ENCODE measurements at places on chromosomes 11 and 22. TPM values are rescaled to one million over a fixed set of nuclear protein-coding genes. Genes with fewer than 3 reads are reported as not detected.
A peak's percentile ranks its signal among the peaks of the same experiment; 100 is the strongest.

Gene MFRP
- not detected for total RNA-seq

DNA sequence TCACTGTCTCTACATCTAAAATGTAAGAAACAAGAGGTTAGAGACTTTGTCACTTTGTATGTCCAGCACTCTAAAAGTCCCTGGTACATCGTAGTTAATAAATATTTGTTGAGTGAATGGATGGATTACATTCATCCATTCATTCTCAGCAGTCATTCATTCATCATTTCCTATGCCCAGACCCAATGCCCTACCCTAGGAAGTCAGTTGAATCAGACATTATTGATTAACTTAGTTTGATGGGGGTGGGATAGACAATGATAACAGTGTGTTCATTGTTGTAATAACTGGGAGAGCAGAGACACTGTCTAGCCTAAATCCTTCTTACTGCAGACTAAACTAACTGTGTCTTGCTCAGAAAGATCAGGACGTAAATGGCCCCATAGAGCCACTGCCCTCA, 1.2 kb upstream of the CENPM start:
- H3K4me1 ChIP-seq, result peaks cover 27% of the 10 kb centered on the region
- no peak overlapping the region for H3K27ac ChIP-seq
- DNase-seq, result no peak
- peaks cover 9% of the 10 kb centered on the region for H3K36me3 ChIP-seq
- no peaks in the 10 kb centered on the region for H3K27me3 ChIP-seq

- H3K27me3 ChIP-seq, result no peaks in the 10 kb centered on the region
- H3K4me3 ChIP-seq, result no peak overlapping the region
- no peak for DNase-seq
- peaks cover 19% of the 10 kb centered on the region for H3K4me1 ChIP-seq
- no peaks in the 10 kb centered on the region for H3K36me3 ChIP-seq
Measured at GRCh38 chr11:120130176-120130980, 7.5 kb downstream of the TRIM29 start.

Gene LIN7C
- 26.6 TPM for total RNA-seq

DNA sequence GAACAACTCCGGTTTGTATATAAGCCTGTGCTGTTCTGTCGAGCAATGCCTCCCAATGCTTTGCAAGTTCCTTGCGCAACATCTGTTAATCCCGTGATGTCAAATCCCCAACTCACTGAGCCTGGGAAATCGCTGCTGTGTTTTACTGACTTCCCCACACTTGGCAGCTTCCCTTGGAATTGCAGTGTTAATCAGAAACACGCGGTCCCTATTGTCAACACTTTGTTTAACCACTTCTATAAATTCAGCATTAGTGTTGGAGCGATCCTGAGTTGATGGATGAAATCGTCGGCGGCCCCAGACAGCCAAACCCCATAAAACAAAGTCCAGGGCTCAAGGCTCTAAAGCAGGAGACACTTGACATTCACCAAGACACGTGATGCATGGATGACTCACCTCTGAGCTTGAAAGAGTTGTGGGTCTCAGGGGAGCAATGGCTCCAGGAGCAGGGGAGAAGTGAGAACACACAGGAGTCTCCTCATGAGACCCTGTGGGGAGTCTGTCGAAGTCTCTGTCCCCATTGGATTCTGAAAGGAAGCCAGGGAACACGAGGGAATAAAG, 555.3 kb downstream of the MIAT start:
- no peaks in the 10 kb centered on the region for H3K36me3 ChIP-seq
- no peak overlapping the region for H3K4me3 ChIP-seq
- no peaks in the 10 kb centered on the region for H3K4me1 ChIP-seq
- no peak overlapping the region for H3K27ac ChIP-seq
- H3K27me3 ChIP-seq, result peaks cover 12% of the 10 kb centered on the region

- H3K4me1 ChIP-seq, result peaks cover 5% of the 10 kb centered on the region
- H3K36me3 ChIP-seq, result peaks cover 25% of the 10 kb centered on the region
- no peaks in the 10 kb centered on the region for H3K27me3 ChIP-seq
- H3K4me3 ChIP-seq, result no peak overlapping the region
Measured at GRCh38 chr22:37959231-37959825, 5.8 kb downstream of the POLR2F start.

Gene FAM168A
- 27.8 TPM for total RNA-seq

GRCh38 chr11:44766112-44766971, 39.6 kb downstream of the TSPAN18 start:
- H3K4me3 ChIP-seq, result no peak overlapping the region
- H3K36me3 ChIP-seq, result no peaks in the 10 kb centered on the region
- no peaks in the 10 kb centered on the region for H3K4me1 ChIP-seq
- no peak overlapping the region for H3K27ac ChIP-seq
- peaks cover 31% of the 10 kb centered on the region for H3K27me3 ChIP-seq

- H3K27ac ChIP-seq, result no peak overlapping the region
- peaks cover 35% of the 10 kb centered on the region for H3K36me3 ChIP-seq
- H3K27me3 ChIP-seq, result no peaks in the 10 kb centered on the region
- no peak overlapping the region for H3K4me3 ChIP-seq
Measured at GRCh38 chr22:31087744-31088215, 6.7 kb downstream of the SMTN start.

Gene FOSL1
- 656 TPM for total RNA-seq

GRCh38 chr11:116300232-116300631, 472.6 kb downstream of the BUD13 start:
- H3K27me3 ChIP-seq, result no peaks in the 10 kb centered on the region
- H3K36me3 ChIP-seq, result no peaks in the 10 kb centered on the region
- DNase-seq, result no peak
- H3K4me3 ChIP-seq, result no peak overlapping the region
- no peak overlapping the region for H3K27ac ChIP-seq
- no peaks in the 10 kb centered on the region for H3K4me1 ChIP-seq

- peaks cover 33% of the 10 kb centered on the region for H3K27me3 ChIP-seq
- H3K27ac ChIP-seq, result no peak overlapping the region
- no peak for DNase-seq
- H3K36me3 ChIP-seq, result no peaks in the 10 kb centered on the region
- peak overlapping the region; percentile 91 for H3K4me3 ChIP-seq
Measured at GRCh38 chr11:7514099-7514591, 346 bp downstream of the PPFIBP2 start.

Gene LRRC74B
- not detected for total RNA-seq

GRCh38 chr11:124307093-124307492, 6.7 kb downstream of the OR8D1 start:
- peaks cover 8% of the 10 kb centered on the region for H3K27me3 ChIP-seq
- H3K4me1 ChIP-seq, result peaks cover 11% of the 10 kb centered on the region
- H3K27ac ChIP-seq, result no peak overlapping the region

Gene CCDC116
- not detected for total RNA-seq

Gene SLC6A5
- total RNA-seq, result not detected

DNA sequence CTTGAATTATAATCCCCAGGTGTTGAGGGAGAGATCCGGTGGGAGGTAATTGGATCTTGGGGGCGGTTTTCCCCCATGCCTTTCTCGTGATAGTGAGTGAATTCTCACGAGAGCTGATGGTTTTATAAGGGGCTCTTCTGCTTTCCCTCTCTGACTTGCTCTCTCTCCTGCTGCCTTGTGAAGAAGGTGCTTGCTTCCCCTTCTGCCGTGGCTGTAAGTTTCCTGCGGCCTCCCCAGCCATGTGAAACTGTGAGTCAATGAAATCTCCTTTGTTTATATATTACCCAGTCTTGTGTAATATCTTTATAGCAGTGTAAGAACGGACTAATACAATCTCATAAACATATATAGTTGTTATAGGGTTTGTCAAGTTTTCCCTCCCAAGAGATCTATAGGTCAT, 32.8 kb downstream of the KCNE3 start:
- no peaks in the 10 kb centered on the region for H3K36me3 ChIP-seq
- no peak for DNase-seq
- H3K27ac ChIP-seq, result no peak overlapping the region
- no peaks in the 10 kb centered on the region for H3K27me3 ChIP-seq
- no peak overlapping the region for H3K4me3 ChIP-seq

- no peak for DNase-seq
- H3K27me3 ChIP-seq, result no peaks in the 10 kb centered on the region
- no peaks in the 10 kb centered on the region for H3K36me3 ChIP-seq
Measured at GRCh38 chr11:105548359-105548758, 61.5 kb upstream of the GRIA4 start.

Gene SCGB1A1
- not detected for total RNA-seq

Gene C11orf87
- not detected for total RNA-seq

Gene FAM180B
- not detected for total RNA-seq

Gene KRTAP5-10
- total RNA-seq, result not detected

Gene KDM4D
- 2.7 TPM for total RNA-seq

- H3K4me3 ChIP-seq, result no peak overlapping the region
- peaks cover 19% of the 10 kb centered on the region for H3K4me1 ChIP-seq
- no peak overlapping the region for H3K27ac ChIP-seq
- H3K27me3 ChIP-seq, result no peaks in the 10 kb centered on the region
- no peaks in the 10 kb centered on the region for H3K36me3 ChIP-seq
Measured at GRCh38 chr22:21047730-21048129, 2.0 kb downstream of the LRRC74B start.

- no peaks in the 10 kb centered on the region for H3K36me3 ChIP-seq
- H3K4me3 ChIP-seq, result no peak overlapping the region
- H3K4me1 ChIP-seq, result no peaks in the 10 kb centered on the region
Measured at GRCh38 chr22:34324763-34325162, 404.5 kb upstream of the LARGE1 start.

Gene OR10A2
- not detected for total RNA-seq

DNA sequence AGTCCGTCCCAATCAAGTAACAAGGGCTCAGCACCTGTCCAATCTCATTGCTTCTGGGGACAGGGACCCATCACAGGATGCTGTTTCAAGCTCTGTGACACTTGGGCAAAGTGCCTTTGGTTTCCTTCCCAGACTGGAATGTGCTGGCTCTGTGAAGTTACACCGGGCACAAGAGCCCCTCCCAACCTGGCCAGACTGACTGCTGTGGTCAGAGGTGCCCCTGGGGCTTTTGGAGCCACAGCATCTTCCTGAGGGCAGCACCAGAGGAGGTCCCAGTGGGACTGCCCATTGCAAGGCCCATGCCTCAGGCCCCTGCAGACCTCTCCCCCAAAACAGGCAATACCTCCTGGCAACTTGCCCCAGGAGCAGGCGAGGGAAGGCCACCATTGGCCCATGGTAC, 155.2 kb upstream of the GRK3 start:
- H3K36me3 ChIP-seq, result no peaks in the 10 kb centered on the region
- H3K27me3 ChIP-seq, result no peaks in the 10 kb centered on the region
- no peaks in the 10 kb centered on the region for H3K4me1 ChIP-seq

DNA sequence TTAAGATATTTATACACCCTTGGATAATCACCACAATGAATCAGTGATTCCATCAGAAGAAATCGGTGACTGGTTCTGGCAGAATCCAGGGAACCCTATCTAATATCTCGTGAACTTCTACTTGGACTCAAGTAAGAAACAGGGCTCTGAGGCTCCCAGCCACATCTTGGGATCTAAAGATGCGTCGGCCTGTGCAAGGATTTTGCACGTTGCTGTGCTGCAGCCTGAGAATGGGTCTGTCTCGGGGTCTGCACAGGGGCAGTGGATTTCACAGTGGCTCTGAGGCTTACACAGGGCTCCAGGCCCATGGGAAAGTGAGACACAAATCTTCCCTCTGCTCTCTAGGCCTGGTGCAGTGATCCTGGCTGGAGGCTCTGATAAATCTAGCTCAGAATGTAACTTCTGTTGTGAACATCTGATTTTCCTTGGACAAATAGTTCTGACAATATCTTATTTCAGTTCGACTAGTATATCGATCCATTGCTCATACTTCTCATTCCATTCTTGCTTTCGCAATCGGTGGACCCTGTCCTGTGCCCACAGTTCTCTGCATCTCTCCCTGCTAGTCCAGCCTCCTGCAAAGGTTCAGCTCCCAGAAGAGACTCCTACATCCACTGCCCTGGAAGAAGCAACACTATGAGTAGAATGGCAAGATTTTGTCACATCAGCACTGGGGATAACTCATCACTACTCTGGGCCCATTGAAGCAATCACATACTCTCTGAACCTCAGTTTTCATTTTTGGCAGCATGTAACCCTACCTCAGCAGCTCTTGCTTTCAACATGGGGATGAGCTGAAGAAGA, 105.5 kb upstream of the TOP3B start:
- peaks cover 28% of the 10 kb centered on the region for H3K27me3 ChIP-seq
- H3K4me3 ChIP-seq, result no peak overlapping the region
- H3K4me1 ChIP-seq, result no peaks in the 10 kb centered on the region
- DNase-seq, result no peak
